ENCODE measurements at places on chromosomes 12 and 14.

DNA sequence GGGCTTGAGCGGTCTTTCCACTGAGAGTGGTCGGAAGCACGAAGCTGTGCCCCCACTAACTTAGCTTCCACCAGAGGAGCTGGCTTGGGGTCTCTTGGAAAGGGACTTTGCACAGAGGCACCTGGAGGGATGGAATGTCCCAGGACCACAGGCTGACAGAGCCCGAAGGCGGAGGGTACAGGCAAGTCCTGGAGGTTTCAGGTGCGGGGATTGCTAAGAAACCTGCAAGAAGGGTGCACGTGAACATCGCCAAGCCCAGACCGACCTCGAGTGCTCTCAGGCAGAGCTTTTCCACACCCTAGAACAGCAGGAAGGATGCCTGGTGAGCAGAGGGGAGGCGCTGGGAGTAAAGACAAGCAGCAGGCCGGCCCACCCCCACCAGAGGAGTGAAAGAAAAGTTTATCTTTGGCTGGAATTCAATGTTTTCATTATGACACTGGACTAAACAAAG lies 61.6 kb downstream of the SERPINA3 start:
- no peak for DNase-seq

DNA sequence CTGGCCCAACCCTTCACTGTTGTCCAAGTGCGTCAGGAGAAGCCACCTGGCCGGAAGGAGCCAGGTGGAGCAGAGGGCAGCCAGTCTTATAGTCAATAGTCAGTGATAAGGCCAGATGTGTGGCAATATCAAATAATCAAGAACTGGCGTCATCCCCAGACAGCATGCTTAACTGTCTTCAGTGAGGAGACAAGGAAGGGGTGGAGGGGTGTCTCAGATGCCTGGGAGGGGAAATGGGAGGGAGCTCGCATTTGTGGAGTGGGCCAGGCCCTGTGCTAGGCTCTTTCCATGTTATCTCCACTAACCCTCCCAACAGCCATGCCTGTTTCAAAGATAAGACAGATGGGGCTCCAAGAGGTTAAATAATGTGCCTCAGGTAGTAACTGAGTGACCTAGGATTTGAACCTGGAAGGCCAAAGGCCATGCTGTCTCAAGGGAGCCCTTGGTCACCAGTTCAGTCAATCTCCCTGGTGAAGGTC lies 48.9 kb upstream of the FOS start:
- no peak for DNase-seq

DNA sequence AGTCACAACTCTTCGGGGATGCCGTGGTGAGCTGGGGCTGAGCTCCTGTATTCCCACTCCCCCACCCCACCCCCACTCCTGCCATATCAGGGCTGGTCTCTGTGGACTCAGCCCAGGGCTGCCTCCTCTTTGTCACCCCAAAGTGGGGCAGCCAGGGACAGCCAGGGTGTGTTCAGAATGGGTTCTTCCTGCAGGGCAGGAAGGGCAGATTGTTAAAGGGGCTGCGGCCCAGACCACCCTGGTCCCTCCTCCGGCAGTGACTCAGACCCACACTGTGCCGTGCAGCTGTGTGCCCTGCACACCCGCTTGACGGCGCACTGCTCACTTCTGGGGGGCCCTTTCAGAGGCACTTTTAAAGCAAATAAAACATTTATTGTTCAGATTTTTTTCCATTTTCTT lies 9.3 kb downstream of the SLC48A1 start:
- DNase-seq, result no peak

DNA sequence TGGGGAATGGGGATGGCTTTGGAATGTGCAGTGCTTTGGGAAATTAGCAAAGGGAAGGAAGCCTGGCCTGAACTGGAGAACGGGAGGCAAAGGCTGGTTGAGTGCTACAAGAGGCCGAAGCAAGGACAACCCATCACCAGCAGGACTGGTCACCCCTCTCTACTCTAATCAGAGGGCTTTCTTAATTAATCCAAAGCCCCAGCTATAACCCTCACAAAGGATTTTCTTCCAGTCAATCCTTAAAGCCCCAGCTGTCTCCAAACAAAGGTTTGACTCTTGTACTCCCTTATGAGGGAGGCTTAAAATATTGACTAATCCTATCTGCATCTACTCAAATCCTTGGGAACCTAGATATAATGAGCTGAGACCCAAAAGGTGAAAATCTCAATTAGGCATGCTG lies 256.3 kb downstream of the NTF3 start:
- no peak for DNase-seq

DNA sequence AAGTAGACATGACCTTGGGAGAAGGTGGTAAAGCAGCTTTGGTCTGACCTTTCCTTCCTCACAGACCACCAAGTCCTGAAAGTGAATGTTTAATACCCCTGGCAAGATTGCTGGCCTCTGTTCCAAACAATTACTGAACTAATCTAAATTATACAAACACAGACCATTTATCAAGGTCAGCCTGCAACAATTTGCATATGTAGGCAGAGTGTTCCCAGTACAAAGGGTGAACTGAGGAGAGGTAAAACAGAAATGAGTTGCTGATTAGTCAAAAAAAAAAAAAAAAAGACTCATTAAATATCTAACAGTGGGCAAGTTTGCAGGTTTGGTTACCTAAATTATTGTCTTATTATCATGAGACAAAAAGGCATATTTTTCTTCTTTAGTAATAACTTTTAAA lies 506.5 kb downstream of the TMEM117 start:
- DNase-seq, result peak; percentile 15

- DNase-seq, result no peak
Observed at GRCh38 chr14:96466918-96467317, 35.3 kb upstream of the PAPOLA start.

- DNase-seq, result no peak
Observed at GRCh38 chr14:53399057-53399456, 245.9 kb upstream of the DDHD1 start.

DNA sequence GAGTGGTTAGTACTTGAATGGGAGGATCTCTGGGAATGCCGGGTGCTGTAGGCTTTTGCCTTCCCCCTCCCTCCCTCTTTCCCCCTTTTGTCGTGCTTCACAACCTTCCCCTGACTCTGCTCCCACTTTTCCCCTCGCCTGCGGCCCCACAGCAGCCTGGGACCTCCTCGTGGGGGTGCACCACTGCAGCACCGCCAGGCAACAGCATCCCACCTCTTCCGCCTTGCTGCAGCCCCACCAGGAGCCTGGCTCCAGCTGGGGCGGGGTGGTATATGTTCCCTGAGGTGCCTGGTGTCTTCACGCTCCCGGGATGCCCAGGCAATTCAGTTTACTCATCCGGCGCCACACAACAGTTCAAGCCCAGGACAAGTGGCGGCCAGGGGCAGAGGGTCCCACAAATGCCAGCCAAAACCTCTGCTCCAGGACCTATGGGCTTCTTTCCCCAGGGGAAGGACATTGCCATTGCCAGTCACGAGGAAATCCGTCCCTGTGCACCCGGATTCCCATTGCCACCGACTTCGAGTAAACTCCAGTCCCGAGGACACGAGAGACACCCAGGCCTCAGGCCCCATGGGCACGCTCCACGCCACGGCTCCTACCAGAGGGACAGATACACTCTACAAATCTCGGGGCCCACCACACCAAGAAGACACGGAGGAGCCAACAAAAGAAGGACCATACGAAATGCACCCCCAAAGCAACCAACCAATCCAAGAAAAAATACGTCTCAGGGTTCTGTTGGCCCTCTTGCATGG lies 181.7 kb downstream of the ALG10 start:
- DNase-seq, result no peak

DNA sequence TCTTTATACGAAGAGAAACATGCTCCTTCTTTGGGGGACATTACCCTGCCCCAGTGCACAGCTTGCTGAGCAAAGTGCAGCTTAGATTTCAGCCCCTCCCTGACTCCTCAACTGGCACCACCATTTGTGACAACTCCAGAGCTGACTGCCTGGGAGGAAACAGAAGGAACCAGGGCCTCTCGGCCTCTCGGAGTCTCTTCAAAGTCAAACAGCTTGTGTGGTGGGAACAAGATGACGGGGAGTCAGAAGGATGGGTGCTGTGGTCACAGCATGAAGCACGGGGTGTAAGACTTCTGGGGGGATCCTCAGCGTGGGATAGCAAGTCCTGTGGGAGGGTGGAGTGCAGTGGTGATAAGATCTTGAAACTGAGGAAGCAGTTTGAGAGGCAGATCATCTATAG lies 123.5 kb upstream of the BCL2L14 start:
- DNase-seq, result no peak

DNA sequence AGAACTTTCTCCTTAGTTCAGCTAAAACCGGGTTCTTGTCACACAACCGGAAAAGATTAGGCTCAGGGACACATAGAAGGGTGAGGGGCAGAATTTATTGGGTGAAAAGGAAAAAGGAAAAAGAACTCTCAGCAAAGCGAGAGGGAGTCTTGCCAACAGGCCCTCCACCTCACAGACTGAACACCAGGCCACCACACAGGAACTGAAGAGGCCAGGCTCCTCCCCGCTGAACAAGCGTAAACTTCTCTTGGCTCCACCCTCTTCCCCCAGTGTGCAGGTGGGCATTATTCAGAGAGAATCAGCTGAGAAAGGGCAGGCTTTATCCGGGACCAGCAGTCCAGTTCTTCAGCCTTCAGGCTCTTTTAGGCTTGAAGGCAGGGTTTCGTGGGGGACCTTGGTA lies 125.6 kb upstream of the FGD4 start:
- no peak for DNase-seq

GRCh38 chr14:103713304-103714062 lies 1.8 kb downstream of the XRCC3 start:
- DNase-seq, result no peak

DNA sequence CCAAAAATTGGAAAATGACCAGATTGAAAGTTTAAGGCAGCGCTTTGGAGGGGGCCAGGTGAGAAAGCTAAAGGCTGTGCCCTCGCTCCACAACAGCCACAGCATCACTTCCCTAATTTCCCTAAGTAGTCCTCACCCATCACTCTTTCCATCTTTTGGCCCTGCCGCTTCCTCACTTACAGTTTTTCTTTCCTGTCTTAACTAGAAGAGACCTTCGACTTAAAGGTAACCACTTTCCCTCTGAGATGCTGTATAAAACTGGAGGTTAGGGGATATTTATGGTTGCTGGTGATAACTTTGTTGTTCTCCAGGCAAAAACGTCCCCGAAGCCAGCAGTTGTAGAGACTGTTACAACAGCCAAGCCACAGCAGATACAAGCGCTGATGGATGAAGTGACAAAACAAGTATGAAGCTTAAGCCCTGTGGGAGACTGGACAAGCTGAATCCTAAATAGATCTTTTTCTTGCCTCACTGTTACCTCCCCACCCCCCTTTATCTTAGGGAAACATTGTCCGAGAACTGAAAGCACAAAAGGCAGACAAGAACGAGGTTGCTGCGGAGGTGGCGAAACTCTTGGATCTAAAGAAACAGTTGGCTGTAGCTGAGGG lies 4.3 kb downstream of the DDIT3 start:
- DNase-seq, result no peak

GRCh38 chr14:33915682-33916081 lies 35.2 kb downstream of the EGLN3 start:
- DNase-seq, result no peak
